T follicular helper cell (primary cell): ENCODE measurements at places on chromosomes 6 and 20.

GRCh38 chr20:62367136-62367632 lies at the start of gene LAMA5:
LAMA5 (minus strand) TSS chr20:62367312; CDS start chr20:62367245, 67 bp downstream.
- no peak for DNase-seq

GRCh38 chr6:31222496-31222895 lies 49.4 kb downstream of the HLA-C start:
- no peak for DNase-seq

- DNase-seq = no peak
These were observed 9.5 kb downstream of the FAM120B start for GRCh38 chr6:170316071-170316470.

DNA sequence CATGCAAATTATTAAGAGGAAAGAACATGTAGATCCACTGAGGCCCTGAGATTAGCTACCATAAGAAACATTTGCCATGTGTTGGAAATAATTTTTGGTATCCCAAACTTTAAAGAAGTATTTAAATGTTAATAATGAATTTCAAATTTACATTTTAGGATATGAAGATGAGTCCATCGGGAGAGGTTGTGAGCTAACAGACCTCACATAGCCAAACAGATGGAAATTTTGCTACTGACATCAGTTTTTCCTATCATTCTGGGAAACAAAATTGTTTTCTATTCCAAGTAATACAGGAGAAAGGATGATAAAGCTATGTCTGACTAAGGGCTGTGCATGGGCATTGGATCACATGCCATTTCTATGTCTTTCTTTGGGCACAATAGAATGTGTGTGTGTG lies 809.6 kb downstream of the TENT5A start:
- no peak for DNase-seq

- DNase-seq = no peak
These were observed 243.6 kb downstream of the KCNQ5 start for GRCh38 chr6:72865467-72865866.

DNA sequence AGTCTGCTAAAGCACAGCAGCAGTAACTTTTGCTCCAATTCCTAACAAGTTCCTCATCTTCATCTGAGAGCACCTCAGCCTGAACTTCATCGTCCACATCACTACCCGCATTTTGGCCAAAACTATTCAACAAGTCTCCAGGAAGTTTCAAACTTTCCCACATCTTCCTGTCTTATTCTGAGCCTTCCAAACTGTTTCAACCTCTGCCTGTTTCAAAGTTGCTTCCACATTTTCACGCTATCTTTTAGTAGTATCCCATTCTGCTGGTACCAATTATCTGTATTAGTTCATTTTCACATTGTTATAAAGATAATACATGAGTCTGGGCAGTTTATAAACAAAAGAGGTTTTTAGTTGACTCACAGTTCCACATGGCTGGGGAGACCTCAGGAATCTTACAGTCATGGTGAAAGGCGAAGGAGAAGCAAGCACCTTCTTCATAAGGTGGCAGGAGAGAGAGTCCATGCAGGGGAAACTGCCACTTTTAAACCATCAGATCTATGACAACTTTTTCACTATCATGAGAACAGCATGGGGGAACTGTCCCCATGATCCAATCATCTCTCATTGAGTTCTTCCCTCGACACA lies 99.4 kb upstream of the GRIK2 start:
- no peak for DNase-seq

DNA sequence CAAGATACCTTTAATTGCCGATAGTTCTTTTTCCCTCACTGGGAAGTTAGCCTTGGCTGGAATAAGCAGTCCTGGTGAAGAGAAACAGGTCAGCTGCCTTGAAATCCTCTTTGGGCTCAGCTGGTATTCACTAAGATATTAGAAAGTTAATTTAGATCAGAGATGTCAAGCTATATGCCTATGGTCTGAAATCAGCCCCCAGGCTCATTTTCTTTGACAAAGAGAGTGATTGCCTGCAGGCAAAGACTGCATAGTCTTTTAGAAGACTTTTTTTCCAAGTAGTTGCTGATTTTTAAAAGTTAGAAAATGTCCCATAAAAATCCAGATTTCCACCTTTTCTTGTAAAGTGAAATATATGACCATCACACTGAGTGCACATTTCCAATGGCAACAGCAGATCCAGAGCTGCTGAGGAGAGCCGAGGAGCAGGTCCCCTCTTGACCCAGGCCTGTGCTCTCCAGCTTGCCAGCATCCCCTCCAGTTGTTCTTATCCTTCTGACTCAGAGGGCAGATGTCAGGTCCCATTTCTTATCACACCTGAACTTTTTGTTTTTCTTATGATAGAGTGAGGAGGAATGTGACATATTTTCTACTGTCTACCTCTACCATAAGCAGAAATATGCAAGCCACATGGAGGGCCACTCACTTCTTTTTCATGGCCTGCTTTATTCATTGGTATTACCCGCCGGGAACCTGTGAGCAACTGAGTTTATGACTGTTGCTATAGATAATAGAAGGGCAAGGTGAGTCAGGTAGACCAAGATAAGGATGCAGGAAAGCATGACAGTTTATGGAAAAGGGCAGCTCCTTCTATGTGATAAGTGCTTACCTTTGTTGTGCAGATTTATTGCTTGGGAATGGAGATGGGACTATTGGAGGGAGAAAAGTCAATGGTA lies 17.6 kb upstream of the L3MBTL3 start:
- no peak for DNase-seq

GRCh38 chr6:159758031-159759001 lies 3.5 kb upstream of the ACAT2 start:
- DNase-seq = no peak

GRCh38 chr6:167712731-167713475 lies 113.8 kb upstream of the AFDN start:
- DNase-seq = no peak

- no peak for DNase-seq
These were observed 50.0 kb downstream of the IL20RA start for GRCh38 chr6:136994782-136995181.

GRCh38 chr6:170203212-170203611 lies 87.7 kb downstream of the DLL1 start:
- no peak for DNase-seq

- DNase-seq = no peak
These were observed 16.2 kb downstream of the SOBP start for GRCh38 chr6:107506145-107506544.

GRCh38 chr6:36536873-36537547 lies 10.3 kb downstream of the STK38 start:
- no peak for DNase-seq

DNA sequence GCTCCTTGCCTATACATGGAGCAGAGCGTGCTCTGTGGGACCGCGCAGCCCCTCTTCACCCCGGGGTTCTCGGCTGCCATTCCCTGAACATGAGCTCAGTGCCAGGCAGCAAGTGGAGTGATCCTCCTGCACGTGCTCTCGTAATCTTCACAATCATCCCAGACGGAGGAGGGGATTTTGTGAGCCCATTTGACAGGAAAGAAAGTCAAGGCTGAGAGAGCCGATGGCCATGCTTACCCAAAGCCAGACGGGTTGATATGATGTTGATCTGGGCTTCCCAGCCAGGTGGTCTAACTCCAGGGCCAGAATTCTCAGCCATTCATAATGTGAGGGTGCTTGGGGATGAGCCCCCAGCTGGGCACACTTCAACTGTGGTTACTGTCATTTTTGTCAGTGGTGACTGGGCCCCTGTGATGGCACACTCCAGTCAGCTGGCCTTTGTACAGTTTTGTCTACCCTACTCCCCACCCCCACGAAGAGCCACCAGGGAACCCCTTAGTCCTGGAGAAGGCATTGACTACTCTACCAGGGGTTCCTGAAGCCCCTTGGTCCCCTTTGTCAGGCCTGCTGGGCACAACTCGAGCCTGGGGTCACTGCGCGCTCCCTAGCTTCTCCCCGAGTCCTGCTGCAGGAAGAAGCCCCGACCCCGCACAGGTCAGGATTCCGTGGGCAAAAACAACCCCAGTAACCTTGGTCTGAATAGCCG lies 1.5 kb downstream of the APCDD1L start:
- DNase-seq = no peak

DNA sequence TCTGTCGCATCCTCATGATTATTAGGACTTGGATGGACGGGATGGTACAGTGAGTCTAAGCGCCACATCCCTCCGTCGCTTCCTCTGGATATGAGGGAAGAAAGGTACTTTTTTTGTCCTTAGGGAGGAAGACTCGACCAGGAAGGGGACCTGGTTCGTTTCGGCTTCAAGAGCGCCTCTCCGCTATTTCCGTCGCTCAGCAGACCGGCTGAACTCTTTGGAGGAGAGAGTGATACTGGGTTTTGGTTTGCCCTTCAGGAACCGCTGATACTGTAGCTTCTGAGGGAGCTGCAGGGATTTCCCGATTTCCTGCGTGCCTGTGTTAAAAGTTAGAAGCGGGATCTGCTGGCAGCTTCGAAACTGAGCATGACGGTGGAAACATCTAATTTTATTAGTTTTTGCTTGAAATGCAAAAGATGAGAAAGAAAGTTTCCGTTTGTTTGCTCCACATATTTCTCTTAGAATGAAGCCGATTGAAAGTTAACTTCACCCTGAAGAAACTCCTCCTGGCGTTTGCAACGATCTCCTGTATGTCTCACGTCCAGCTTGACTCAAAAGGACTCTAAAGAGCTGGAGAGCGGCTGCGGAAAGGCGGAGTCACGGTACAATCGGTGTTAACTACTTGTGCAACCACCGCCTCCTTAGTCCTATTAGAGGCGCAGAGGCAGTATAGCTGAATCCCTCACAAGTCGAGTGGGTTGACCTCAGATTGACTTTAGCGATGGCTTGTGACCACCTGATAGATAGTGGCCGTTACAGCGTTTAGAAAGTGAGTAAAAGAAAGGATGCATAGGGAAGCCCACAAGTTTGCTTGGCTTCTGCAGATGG lies 129.4 kb downstream of the TRIM27 start:
- no peak for DNase-seq

DNA sequence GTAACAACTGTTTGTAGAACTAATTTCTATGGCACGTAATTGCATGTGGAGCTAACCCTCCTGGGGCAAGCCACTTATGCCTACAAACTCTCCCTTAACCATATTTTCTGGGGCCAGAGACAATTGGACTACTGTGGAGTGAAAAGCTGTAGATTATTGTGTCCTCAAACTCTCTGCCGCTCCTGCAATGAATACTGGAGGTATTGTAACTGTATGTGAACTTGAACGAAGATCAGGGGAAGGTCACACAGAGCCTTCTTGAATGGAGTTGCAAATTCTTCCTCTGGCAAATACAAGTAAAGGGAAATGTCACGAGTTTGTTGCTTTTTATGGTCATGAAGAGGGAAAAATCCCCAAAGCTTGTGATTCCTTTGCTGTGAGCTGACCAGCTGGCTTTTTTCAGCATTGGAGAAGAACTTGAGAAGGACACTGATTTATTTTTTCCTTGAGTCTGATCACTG lies 18.2 kb downstream of the AKAP12 start:
- no peak for DNase-seq

DNA sequence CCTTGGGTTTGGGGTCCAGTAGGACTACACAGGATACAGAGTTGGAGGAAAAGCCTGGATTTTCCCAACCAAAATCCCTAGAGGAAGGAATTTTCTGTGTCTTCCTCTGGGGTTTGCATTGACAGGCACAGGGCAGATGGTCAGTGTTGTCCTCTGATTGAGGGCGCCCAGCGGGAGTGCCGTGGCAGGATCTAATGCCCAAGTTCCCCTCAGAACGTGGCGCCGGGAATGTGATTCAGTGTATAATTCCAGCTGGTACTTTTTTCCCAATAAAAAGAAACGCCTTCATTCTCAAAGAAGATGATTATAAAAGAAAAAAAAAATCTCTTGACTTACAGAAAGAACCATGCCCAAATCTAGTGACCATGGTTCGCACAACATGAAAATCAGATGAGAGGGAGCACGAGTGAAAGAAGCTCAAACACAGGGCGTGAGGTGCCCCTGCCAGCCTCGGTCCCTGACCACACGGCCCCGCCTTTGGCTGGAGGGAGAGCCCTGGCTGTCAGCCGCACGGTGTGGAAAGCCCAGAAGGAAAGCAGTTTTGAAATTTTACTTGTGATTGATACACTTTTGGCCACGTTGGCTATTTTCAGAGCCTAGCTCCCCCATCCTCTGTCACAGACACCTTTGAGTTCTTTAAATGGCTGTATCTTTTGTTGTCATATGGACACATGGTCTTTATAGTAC lies 31.6 kb downstream of the VEGFA start:
- no peak for DNase-seq

GRCh38 chr20:17488916-17489600 lies 42.1 kb downstream of the BFSP1 start:
- no peak for DNase-seq

GRCh38 chr6:9062596-9062995 lies 627.3 kb upstream of the SLC35B3 start:
- no peak for DNase-seq

DNA sequence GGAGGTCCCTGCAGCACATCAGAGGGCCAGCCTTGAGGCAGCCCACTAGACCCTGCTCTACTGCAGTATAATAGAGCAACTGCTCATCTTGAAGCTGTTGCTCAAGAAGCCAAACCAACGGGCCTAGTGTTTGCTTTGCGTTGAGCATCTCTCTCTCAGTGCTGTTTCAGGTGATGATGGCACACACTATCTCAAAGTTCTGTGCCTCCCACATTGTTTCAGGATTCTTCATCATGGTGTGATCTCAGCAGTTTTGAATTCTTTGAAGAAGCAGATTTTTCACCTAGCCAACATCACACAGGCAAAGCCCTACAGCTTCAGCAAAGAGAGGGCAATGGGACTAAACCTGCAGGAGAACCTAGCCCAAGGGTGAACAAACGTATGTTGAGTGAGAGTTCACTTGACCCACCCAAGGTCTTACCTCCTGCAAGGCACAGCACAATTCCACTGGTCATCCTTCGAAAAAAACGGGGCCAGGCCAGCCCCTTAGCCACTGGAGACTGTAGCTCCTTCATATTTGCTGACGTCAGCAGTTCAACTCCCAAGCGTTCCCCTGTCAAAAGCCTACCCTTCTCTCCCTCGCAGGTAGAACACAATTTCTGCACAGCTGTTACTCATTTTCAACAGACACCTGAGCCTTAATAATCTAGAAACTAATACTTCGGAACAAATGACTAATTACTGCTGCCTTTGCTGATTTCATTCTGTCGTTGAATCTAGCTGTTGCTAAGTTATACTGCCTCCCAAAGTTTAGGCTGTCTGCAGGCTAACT lies 15.8 kb downstream of the MYB start:
- DNase-seq = no peak

GRCh38 chr6:2949536-2950083 lies 21.8 kb downstream of the SERPINB6 start:
- DNase-seq = no peak

GRCh38 chr6:95280686-95281273 lies 296.6 kb upstream of the MANEA start:
- no peak for DNase-seq

GRCh38 chr6:10395171-10395703 lies 19.6 kb downstream of the TFAP2A start:
- no peak for DNase-seq

DNA sequence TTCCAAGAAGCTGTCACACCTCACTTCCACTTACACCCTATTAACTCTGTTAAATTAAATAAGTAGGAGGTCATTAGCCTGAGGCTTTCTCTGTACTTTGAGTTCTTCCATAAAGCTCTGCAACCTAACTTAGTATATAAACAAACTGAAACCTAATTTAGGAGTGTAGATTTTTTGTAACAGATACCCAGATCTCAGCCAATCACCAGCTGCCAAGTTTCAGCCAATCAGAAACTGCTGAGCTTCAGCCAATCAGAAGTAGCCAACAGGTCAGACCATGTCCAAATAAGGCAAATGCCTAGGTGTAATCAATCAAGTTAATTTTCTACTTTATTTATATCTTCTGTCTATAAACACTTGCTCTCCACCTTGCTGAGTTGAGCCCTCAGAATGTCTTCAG lies 142.7 kb upstream of the SULF2 start:
- no peak for DNase-seq
